ENCODE measurements at places on chromosomes 16 and 17.

DNA sequence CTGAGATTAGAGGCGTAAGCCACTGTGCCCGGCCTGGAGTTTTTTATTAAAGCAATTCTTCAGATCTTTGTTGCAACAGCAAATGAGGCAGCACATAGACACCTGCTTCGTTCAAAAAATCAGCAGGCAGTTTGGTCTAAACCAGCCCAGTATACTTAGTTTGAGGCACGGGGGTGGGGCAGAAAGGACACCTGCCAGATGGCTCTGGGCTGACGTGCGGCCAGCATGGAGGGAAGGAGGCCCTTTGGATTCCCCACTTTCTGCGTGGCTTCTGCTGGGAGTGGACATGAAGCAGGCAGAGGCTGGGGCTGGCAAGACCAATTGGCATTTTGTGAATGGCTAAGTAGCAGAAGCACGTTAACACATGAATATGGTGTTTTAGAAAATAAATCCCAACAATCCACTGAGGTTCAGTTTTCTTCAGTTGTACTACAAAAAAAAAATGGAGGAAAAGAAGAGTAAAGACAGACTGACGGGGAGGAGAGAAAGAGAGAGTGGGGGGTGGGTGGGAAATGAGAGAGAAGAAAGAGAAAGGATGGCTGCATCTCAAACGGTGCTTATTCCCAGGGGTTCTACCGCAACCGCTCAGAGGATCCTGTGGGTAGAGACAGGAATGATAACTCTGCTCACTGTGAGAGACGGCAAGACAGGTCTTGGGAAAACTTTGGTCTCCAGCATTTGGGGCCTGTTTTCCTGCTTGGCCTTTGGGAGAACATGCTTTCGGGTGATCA is 16.3 kb downstream of the C16orf46 start:
- no peak for DNase-seq

- DNase-seq, result no peak
Observed at GRCh38 chr17:19278729-19279128, 41.6 kb downstream of the EPN2 start.

DNA sequence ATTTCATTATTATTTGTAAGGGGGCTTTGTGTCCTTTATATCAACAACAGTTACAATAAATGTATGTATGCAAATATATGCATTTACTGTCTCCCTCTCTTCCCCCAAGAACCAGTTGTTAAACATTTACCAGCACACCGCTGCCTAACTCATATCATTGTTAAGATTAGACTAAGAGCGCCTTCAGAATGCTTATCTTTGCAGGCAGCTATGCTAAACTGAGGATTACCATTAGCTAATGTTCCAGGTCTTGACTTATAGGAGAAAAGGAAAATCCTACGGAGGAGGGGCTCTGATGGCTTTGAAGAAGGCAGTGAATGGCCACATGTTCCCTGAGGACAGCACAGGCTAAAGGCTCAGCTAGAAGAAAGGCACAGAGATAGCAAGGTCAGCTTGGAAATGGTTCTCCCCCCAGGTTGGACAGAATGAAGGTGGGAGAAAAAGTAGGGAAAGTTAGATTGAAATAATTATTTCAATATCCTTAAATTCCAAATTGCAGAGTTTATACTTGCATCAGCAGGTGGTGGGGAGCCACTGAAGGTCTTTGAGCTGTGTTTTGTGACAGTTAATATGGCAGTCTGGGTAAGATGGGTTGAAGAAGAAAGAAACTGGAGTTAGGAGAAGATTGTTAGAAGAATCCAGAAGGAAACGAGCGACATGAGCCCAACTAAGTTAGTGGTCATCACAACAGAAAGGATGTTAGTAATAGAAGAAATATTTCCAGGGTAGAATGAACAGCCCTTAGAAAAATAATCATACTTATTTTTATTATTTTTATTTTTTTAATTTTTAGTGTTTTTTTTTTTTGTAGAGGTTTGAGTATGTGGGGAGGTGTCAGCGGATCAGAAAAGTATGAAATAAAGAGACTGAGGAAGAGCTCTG is 87.0 kb upstream of the MAF start:
- DNase-seq, result no peak

DNA sequence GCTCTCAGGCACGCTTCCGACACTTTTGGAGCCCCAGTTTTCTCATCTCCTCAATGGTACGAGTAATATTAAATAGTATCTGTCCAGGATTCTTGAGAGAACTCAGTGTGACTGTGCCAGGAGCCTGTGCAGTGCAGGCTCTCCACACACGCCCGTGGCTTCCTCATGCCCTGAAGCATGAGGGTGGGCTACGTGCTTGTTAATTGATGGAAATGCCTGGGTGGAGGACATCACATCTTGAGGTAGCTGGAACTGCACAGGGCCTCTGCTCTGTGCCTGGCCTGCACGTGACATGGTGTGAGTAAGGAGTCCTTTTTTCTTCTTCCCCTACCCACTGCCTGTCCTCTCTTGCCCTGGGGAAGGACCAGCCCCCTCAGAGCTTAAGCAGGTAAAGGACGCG is 43.1 kb upstream of the LHX1 start:
- DNase-seq, result no peak

DNA sequence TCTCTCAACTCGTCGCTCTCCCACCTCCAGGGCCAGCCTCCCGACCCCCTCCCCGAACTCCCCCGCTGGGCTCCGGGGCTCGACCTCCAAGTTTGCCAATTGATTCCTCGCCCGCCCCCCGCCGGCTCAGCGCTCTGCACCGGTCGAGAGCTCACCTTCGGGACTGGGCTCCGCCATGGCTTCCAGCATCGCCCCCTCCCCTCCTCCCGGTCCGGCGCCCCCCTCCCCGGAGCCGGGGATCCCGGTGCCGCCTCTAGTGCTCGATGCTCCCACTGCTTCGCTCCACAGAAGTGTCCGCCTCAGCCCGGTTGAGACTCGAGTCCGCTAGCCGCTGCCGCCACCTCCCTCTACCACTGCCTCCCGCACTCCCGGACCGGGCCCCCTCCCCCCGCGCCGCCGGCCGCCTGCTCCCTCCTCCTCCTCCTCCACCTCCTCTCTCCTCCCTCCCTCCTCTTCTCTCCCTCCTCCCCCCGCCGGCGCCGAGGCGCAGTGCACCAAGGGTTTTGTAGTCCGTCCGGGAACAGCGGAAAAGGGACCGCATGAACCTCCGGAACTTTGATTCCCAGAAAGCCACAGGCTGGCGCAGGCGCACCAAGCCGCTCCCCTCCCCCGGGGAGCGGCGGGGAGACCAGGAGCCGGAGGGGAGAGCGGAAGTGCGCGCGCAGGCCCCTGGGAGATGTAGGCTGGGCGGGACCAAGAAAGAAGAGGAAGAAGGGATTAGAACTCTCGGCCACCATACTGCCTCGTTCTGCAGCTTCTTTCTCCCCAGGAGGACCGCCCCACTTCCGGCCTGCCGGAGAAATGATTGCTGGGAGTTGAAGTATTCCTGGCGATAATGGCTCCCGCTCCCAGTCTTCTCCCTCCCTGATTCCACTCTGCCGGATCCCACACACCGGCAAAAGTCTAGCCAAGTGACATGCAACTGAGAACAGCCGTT is at the start of gene PHF23:
PHF23 (minus strand) TSS at position 367 of the 937 bp plus-strand sequence; CDS start at position 189, 178 bp downstream.
- DNase-seq, result peak; percentile 100

DNA sequence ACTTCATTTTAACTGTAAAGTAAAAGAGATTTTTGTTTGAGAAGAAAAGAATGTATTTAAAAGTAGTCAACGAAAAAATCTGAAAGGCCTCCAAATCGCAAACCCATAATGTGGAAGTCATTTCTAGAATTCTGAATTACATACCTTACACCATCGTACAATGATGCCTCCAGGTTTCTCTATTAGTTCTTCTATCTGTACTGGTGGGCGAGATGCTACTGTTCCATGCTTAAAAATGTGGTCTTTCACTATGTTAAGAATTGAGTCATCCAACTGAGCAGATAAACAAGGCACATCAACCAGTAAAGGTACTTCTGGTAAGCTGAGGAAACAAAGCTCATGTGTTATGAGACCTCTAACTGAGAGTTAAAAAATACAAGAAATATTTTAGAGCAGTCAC is 28.5 kb downstream of the CRLF3 start:
- no peak for DNase-seq

GRCh38 chr17:57138956-57139576 is 54.0 kb downstream of the AKAP1 start:
- no peak for DNase-seq

DNA sequence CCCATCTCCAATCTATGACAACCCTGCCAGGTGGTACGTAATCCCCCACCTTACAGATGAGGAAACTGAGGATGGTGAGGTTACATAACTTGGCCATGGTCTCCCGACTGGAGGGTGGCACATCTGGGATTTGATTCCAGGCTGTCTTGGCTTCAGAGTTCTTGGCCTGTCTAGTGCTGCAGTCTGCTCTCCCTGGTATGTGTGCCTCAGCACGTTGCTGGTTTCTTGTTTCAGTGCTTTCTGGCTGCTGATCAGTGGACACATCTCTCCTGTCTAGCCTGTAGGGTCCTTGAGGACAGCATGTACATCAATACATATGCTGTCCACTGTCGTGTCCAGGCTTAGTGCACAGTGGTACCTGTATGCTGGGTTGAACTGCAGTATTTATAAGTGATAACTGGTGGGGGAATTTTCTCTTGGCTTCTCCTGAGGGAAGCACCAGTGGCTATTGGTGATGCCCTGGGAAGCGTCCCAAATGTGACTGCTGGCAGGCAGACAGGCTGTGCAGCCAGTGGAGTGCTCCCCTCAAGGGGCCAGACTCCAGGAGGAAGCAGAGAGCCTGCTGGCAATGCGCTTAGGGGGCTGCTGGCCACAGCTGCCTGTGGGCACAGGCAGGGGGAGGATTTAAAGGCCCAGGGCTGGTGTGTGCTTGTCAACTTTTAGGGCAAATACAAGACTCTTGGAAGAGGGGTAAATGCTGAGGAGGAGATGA is 14.4 kb downstream of the CTRL start:
- DNase-seq, result no peak

DNA sequence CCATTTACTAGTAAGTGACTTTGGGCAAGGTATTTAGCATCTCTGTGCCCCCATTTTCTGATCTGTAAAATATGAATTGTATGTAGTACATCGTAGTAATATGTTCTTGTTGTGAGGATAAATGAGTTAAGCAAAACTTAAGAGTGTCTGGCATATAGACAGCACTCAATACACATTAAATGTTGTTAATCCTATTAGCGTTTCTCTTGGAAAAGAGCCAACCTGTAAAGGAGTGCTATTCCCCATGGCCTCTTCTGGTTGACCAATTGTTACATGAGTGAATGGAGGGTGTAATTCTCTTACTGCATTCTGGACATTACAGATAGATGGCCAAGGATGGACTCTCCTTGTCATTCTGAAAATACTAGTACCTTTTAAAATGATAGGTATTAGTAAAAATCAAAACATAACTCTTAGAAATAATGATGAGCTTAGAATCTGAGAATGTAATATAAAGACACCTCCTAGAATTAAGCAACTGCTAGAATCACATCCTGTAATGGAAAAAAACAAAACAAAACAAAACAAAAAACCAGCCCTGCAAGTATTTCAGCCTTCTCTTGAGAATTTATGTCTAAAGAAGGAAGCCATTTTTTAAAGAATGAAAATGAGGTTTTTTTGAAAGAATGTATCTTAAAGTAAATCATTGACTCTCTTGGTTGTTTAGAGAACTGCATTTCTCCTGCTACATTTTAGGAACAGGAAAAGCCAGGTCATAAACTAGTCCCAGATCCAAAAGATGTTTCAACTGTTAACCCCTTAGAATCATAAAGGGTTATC is 30.5 kb downstream of the IQCK start:
- no peak for DNase-seq

DNA sequence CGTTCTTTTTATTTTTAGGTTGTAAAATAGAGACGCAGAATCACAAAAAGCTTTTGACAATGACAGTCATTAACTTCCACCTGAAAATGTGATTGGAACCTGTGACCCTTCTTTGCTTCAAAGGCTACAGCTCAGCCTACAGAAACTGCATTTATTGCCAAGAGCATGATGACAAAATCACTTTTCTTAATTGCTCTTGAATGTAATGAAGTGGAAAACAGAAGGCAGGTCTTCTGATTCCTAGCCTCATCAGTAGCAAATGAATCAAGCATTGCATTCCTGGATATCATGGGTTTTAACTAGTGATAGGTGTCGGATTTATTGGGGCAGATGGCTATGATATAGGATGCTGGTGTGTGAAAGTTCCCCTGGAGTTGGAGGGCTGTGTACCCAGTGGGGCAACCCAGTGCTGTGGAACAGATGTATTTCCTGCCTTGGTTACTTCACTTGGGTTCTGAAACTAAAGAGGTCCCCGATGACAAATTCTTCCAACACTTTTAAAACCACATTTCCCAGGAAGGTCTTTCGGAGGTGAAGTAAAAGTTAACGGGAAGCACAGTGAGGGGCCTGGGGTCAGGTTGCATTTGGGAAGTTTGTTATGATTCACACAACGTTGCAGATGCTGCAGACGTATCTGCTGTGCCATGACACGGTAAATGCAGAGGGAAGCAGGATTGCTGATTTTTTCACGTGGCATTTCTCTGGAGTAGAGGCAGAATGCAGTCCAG is 127.5 kb downstream of the HS3ST3A1 start:
- DNase-seq, result no peak

GRCh38 chr16:68737046-68737729 is at the start of gene CDH1:
CDH1 (plus strand) TSS chr16:68737292; CDS start chr16:68737416, 124 bp downstream.
- peak; percentile 73 for DNase-seq

DNA sequence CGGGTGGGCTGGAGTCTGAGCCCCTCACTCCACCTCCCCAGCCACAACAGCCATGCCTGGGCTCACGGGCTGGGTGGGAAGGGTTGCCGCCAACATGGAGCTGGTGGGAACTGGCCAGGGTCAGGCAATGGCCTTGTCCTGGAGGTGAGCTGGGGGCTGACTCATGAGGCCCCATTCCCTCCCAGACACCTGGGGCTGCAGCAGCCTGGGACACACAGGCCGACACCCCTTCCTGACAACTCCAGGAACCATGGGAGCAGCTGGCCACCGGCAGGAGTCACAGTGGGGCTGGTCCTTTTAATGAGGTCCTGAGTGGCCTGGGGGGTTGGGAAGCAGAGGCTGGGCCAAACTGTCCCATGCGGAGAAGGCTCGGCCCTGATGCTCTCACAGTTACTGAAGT is 12.2 kb downstream of the DBNDD1 start:
- no peak for DNase-seq

- no peak for DNase-seq
Observed at GRCh38 chr16:50302472-50303005, 36.2 kb downstream of the ADCY7 start.

DNA sequence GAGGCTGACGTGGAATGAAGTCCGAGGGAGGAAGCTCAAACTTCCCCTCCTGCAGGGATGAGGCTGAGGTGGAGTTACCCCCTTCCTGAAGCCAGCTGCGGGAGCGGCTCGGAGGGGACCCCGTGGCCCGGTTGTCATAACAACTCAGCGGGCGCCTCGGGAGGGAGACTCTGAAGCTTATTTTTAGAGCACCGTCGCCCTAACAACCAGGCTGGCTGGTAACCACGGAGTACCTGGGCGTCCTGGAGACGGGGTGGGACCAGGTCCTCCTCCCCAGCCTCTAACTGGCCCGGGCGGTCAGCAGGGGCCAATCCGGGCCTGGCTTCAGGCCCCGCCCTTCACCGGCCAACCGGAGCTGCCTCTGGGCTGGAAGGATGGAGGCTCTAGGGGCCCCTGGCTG is 27.7 kb downstream of the NECAB2 start:
- peak; percentile 60 for DNase-seq

DNA sequence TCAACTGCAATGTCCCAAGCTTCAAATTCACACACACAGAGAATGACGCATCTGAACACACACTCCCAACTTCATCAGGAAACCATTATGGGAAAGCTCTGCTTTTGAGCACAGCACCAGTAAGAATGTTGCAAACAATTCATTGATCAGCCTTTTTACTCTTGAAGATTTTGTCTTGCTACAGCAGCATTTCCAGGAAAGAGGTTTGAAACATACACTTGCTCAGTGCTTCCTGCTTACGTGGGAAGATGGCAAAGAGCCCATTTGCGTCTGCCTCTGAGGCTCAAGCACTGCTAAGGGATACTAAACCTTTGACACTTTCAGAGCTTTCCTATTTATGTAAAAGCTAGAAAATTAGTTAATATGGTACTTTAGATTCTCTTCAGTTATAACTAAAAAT is 77.2 kb upstream of the MON1B start:
- peak; percentile 27 for DNase-seq

All from testis (tissue), 5 donors.